Activated CD8-positive, alpha-beta memory T cell treated with anti-CD3 and anti-CD28 coated beads, Interleukin-2, amount 10 ng/mL, durations not matched to agents 7 days and 5 days (primary cell): ENCODE measurements at places on chromosomes 4 and X. TPM values are rescaled to one million over a fixed set of nuclear protein-coding genes. Genes with fewer than 3 reads are reported as not detected.

- DNase-seq, result no peak
- peaks cover 2% of the 10 kb centered on the region for H3K36me3 ChIP-seq
- H3K27me3 ChIP-seq, result peaks cover 74% of the 10 kb centered on the region
- peaks cover 7% of the 10 kb centered on the region for H3K4me1 ChIP-seq
- no peak overlapping the region for H3K27ac ChIP-seq
These were observed 29.0 kb downstream of the HAND2 start for GRCh38 chr4:173500841-173501591.

- H3K27ac ChIP-seq, result no peak overlapping the region
- peaks cover 4% of the 10 kb centered on the region for H3K4me1 ChIP-seq
- no peaks in the 10 kb centered on the region for H3K27me3 ChIP-seq
- no peak overlapping the region for H3K4me3 ChIP-seq
- no peaks in the 10 kb centered on the region for H3K36me3 ChIP-seq
- no peak for DNase-seq
These were observed 95.0 kb downstream of the RAPGEF2 start for GRCh38 chr4:159197885-159198269.

- DNase-seq, result no peak
- no peak overlapping the region for H3K4me3 ChIP-seq
- no peaks in the 10 kb centered on the region for H3K36me3 ChIP-seq
- H3K27ac ChIP-seq, result no peak overlapping the region
- peaks cover 34% of the 10 kb centered on the region for H3K27me3 ChIP-seq
These were observed 178.5 kb downstream of the COL25A1 start for GRCh38 chr4:109123951-109124350.

GRCh38 chr4:126544276-126544675, 1088.5 kb upstream of the INTU start:
- no peak overlapping the region for H3K27ac ChIP-seq
- no peaks in the 10 kb centered on the region for H3K36me3 ChIP-seq
- DNase-seq, result no peak
- H3K4me1 ChIP-seq, result no peaks in the 10 kb centered on the region
- no peaks in the 10 kb centered on the region for H3K27me3 ChIP-seq

H2BW2 gene
- not detected for total RNA-seq

DNA sequence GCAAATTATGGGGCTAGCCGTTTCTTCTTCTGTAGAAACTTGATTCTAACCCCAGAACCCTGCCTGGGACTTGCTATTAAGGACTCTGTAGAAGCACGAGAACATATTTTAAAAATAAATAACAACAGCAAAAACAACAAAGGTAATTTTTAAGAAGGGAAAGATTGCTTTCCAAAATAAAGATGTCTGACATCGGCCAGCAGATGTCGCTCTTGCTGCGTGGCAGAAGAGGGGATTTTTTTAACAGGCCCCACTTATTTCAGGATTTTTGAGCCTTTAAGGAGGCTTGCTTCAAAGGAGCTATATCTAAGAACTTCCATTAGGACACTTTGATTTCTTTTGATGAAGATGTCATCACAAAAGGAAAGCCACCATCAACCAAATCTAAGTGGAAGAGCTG, 62.8 kb upstream of the EGFL6 start:
- no peaks in the 10 kb centered on the region for H3K36me3 ChIP-seq
- no peak overlapping the region for H3K4me3 ChIP-seq
- DNase-seq, result peak; percentile 52
- no peak overlapping the region for H3K27ac ChIP-seq

TSPAN7 gene
- not detected for total RNA-seq

- DNase-seq, result no peak
- H3K4me3 ChIP-seq, result no peak overlapping the region
These were observed 261.7 kb upstream of the FAM241A start for GRCh38 chr4:111883557-111883999.

DNA sequence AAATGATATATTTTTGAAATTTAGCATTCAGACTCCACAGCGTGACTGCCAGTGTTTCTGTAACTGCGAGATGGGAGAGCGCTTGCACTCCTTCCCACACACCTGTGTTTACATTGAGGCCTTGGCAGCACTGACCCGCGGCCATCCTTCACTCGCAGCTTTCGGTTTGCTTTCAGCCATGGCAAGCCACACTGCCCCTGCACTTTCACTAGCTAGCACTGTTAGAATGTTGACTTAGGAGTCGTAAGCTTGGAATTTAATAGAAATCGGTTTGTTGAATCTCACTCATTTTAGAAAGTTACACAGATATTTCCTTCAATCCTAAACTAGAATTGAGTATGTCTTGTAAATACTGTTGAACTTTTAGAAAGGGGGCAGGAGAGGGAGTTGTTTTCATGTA, 136.2 kb downstream of the CFAP299 start:
- no peaks in the 10 kb centered on the region for H3K4me1 ChIP-seq
- H3K4me3 ChIP-seq, result no peak overlapping the region
- no peaks in the 10 kb centered on the region for H3K27me3 ChIP-seq

DNA sequence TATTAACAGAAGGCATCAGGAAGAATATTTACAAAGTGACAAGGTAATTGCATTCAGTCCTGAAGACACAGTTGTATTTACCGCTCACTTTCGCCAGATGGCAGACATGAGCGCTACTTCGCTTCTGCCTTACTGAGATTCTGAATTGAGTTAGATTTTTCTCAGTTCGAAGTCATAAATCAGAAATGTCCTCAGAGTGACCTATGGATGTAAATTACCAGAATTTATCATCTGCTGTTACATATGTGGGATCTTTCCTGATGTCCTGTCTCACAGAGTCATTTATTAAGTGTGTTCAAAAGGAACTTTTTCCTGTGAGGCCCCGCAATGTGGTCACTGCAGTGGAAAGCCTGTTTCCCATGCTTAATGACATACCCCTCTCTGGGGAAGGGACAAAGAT, 97.3 kb upstream of the DCLK2 start:
- H3K27ac ChIP-seq, result no peak overlapping the region
- no peak overlapping the region for H3K4me3 ChIP-seq
- peaks cover 11% of the 10 kb centered on the region for H3K27me3 ChIP-seq
- H3K4me1 ChIP-seq, result peaks cover 11% of the 10 kb centered on the region
- peaks cover 3% of the 10 kb centered on the region for H3K36me3 ChIP-seq

CWH43 gene
- not detected for total RNA-seq

SOX3 gene
- not detected for total RNA-seq

TLR6 gene
- 1.3 TPM for total RNA-seq

GRCh38 chr4:68773699-68774098, 42.1 kb upstream of the UGT2B10 start:
- H3K4me3 ChIP-seq, result no peak overlapping the region
- no peaks in the 10 kb centered on the region for H3K4me1 ChIP-seq
- no peaks in the 10 kb centered on the region for H3K27me3 ChIP-seq
- no peak for DNase-seq
- H3K27ac ChIP-seq, result no peak overlapping the region
